ENCODE measurements at places on chromosomes 1 and 21.

DNA sequence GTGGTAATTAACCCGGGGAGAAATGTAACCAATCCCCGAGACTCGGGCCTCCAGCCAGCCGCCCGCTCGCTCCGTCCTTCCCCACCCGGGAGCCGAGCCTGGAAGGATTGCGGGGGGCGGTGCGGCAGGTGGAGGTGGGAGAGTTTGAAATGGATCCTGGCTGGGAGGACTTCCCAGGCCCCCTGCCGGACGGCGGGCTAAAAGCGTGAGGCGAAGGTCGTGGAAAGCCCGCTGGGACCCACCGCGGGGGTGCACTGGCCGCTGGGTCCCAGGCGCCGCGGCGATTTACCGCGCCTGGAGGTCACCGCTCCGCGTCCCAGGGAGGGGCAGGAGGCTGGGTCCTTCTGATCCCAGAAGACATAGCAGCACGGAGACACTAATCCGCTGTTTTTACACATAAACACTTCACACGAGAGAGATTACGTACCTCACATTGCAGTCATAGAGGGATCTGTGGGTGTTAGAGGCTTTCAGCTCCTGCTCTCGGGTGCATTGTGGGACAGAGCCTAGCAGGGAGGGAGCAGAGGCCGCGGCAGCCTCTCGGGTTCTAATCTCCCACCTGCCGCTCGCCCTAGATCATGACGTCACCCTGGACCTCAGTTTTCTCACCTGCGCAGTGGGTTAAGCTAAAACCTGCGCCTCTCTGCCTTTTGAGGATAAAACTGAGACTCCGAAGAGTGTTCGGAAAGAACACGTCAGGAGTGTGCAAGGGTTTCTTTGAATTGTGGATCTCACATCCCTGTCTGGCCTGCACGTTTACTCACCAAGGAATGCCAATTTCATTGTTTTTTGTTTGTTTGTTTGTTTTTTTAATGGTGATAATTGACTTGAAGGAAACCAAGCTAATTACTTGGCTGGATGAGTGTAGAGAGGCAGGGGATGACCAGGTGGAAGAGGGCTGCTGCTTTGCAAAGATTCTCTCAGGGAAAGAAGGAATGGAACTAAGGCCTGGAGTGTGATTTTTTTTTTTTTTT, 17.1 kb upstream of the TMEM9 start:
- no peak for DNase-seq

DNA sequence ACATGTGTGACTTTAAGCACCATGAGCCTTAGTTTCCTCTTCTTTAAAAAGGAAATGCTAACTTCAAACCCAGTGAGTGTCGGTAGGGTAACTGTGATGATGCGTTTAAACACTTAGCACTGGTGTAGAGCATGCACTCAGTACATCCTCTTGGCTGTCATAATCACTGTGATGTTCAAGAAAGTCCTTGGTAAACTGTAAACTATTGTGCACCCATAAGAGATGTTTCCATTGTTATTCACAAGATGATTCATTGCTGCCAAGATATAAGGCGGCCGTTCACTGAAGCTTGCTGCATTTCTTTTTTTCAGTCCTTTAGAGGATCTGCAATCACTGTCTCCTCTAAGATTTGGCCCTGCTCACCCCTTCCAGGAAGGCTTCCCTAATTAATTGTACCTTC, 61.8 kb upstream of the DAB1 start:
- DNase-seq = no peak

DNA sequence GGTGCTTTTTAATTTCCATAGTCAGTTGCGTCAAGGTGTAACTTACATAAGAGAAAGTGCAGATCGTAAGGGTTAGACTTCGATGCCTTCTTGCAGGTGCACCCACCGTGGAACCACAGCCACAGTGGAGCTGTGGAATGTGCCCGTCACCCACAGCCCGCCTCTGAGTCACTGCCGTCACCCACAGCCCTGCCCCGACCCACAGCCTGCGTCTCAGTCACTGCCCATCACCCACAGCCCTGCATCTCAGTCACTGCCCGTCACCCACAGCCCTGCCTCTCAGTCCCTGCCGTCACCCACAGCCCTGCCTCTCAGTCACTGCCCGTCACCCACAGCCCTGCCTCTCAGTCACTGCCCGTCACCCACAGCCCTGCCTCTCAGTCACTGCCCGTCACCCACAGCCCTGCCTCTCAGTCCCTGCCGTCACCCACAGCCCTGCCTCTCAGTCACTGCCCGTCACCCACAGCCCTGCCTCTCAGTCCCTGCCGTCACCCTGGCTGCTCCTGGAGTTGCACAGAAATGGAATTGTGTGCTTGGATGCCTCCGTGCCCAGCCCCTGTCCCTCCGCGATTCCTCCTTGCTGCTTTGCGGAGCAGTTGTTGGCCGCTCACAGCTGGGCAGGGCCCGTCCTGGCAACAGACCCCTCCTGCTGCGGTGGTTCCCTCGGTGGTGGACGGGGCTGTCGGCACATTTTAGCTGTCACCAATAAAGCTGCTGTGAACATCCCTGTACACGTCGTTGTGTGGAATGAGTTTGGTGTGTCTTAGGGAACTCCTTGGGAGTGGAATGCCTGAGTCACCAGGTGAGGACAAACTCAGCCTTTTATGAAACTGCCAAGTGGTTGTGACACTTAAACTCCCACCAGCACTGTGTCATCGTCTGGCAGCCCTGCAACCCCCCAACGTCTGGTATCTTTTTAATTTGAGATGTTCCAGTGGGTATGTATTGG, 44.9 kb upstream of the COL6A2 start:
- no peak for DNase-seq

- no peak for DNase-seq
Observed at GRCh38 chr21:34621434-34622350, 6.8 kb upstream of the RCAN1 start.

DNA sequence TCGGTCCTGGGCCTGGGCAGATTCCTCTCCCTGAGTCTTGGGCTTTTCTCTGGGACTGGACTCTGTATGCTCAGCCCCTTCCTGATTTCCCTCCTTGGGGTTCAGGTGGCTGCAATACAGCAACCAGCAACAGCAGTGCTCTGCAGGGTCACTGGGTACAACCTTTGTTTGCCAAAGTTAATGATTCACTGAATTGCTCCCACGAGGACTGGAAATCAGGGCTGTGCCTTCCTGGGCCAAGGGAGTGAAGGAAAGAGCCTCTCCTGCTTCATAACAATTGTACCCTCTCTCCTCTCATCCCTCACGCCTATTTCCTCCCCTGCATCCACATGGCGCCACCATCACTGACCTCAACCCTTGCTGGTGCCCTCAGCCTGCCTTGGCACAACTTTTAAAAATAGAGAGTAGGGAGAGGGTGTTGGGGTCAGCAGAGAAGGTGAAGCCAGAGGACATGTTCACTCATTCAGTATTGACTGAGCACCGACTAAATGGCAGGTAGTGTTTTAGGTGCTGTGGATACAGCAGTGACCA, 52.8 kb upstream of the GOLT1A start:
- DNase-seq = no peak

DNA sequence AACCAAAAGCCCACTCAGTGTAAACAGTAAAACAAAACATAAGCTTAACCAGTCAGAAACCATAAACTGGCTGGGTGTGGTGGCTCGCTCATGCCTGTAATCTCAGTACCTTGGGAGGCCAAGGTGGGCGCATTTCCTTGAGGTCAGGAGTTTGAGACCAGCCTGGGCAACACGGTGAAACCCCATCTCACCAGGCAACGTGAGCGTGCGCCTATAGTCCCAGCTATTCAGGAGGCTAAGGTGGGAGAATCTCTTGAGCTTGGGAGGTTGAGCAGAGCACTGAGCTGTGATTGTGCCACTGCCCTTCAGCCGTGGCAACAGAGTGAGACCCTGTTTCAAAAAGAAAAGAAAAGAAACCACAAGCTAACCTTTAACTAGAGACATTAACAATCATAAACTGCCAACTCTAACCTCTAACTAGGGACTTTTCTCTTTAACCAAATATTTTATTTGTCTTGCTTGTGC, 13.1 kb upstream of the PRRC2C start:
- DNase-seq = no peak

GRCh38 chr1:70256664-70257063, 35.5 kb downstream of the SRSF11 start:
- DNase-seq = no peak

DNA sequence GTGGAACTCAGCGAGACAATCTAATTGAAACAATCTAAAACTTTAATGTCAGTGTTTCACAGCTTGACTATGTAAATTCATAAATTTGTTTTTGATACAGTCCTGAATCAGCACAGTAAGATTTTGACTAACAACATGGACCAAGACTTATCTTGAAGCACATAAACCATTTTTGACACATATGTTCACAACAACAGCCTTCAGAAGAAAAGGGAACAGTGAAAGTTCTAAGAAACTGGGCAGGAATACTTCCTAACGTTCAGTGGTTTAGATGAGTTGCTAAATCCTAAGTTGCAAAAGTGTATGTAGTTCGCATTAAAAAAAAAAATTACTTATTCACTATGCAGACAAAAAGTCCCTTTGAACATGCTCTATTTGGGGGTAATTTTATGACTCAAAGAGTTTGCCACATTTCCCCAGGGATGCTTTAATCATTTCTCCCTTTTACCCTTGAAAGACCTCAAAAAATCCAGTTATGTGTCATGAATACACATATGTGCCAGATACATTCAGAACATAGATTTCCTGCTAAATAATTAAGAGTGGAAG, 120.2 kb downstream of the MRPL39 start:
- DNase-seq = no peak

GRCh38 chr1:223454959-223455358, 61.7 kb downstream of the CCDC185 start:
- no peak for DNase-seq

DNA sequence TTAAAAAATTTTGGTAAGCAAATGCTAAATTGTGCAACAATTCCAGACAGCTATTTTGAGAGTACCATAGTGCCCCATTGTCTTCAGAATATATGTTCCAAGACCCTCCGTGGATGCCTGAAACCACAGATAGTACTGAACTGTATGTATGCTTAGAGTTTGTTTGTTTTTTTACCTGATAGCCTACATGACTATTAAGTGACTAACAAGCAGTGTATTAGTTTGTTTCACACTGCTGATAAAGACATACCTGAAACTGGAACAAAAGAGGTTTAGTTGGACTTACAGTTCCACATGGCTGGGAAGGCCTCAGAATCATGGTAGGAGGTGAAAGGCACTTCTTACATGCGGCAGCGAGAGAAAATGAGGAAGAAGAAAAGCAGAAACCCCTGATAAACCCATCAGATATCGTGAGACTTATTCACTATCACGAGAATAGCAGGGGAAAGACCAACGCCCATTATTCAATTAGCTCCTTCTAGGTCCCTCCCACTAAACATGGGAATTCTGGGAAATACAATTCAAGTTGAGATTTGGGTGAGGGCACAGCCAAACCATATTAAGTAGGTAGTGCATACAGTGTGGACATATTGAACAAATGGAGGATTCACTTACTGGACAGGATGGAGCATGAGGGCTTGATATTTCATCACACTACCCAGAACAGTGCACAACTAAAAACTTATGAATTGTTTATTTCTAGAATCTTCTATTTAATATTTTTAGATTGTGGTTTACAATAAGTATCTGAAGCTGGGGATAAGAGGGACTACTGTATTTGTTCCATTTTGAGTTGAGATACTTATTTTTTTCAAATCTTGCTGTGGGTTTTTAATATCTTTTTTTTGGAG, 78.5 kb downstream of the LHX9 start:
- DNase-seq = no peak

GRCh38 chr1:93573940-93574469, 107.6 kb downstream of the BCAR3 start:
- DNase-seq = no peak

- no peak for DNase-seq
Observed at GRCh38 chr21:44766818-44767354, 34.7 kb downstream of the UBE2G2 start.

- no peak for DNase-seq
Observed at GRCh38 chr21:45411810-45412206, 6.8 kb downstream of the COL18A1 start.

- no peak for DNase-seq
Observed at GRCh38 chr21:31078796-31079195, 40.5 kb upstream of the KRTAP19-8 start.

DNA sequence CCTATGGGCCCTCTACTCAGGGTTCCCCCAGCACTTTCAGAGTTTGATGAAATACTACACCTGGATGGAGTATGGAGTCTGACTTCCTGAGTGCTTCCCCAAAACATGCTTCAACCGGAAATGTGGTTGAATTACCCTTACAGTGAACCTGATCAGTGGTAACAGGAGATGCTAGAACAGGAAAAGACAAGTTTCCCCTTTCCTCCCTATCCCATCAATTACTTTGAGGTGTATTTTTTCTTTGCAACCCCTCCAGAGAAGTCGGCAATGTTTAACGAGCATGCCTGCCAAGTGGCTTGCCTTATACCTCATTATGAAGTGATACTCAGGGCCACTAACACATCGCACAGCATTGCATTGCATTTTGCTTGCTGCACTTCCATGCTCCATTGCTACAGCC, 7.0 kb downstream of the KRTAP15-1 start:
- no peak for DNase-seq

DNA sequence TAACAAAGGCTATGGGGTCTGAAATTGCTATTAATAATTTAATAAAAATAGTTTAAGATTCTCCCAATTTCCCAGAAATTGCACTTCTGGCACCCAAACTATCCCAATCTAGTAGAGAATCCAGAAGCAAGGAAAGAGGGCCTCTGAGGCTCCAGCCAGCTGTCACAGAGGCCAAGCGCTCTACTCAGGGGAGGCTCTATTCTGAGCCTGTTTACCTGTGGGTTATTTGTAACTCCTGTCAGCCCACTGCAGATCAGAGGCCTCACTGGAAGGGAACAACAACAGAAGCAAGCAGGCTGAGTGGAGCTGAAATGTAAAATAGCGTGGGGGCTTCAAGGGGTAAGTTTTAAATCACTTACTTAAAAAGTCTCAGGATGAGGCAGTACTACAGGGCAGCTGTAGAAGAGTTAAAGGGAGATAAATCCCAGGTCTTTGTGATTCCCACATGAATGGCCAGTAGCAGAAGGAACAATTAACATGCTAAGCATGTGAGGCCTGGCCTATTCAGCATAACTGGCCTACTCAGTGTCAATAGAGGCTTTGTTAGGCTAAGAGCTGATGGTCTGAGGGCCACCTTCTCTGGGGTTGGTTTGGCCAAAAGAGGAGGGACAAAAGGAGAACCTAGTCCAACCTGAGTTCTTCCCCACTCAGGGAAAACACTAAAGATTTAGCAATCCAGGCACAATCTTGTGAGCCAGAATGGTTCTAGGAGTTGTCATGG, 12.8 kb downstream of the ZNF687 start:
- no peak for DNase-seq

- no peak for DNase-seq
Observed at GRCh38 chr1:221040691-221041285, 161.5 kb downstream of the HLX start.

GRCh38 chr1:245232931-245233330, 78.1 kb downstream of the KIF26B start:
- DNase-seq = no peak

DNA sequence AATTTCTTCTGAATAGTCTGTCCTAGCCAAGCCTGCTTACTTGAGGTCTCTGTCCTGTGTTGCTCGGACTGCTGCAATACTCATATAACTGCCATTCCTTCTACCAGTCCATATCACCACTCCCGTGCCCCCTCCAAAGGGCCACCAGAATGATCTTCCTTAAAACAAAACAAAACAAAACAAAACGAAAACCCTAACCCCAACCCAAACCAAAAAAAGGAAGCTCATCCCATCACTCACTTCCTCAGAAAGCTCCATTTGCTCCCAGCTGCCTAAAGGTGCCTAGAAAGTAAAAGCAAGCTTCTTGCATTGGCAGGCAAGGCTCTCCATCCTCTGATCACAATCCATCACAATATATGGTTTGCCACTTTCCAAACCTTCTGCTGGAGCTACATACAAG, 20.3 kb downstream of the USP24 start:
- no peak for DNase-seq

GRCh38 chr1:220775240-220775853, 11.4 kb upstream of the MTARC1 start:
- DNase-seq = no peak

- DNase-seq = no peak
Observed at GRCh38 chr1:40926441-40926840, 53.1 kb upstream of the CTPS1 start.

Measured in esophagus squamous epithelium (tissue), 5 donors.